ENCODE measurements at places on chromosomes 7 and 10. TPM values are rescaled to one million over a fixed set of nuclear protein-coding genes. Genes with fewer than 3 reads are reported as not detected.
A peak's percentile ranks its signal among the peaks of the same experiment; 100 is the strongest.

DNA sequence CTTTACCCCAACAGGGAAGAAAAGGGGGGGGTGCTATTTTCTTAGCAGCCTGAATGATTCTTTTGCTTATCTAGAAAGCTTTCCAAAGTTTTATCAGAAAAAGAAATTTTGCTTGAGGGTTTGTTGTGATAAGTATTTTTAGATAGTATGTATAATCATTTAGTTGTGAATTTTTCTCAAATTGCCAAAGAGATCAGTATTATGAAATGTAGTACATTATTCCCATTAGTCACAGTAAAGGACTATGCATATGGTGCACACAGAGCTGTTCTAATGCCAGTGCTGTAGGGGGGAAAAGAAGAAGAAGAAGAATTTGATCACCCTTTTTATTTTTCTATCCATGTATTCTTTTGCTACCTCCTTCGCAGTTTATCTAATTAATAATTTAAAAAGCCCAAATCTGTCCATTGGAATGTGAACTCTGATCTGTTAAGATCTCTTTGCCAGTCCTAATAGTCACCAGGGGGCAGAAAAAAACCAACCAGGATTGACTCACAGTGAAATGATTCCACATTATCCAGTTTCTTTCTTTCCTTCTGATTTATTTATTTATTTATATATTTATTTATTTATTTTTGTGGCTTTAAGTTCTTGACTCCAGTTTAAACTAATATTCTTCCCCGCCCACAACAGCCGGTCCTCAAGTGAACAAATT lies 4.7 kb downstream of the RBM20 start:
- peak; percentile 42 for DNase-seq

DNA sequence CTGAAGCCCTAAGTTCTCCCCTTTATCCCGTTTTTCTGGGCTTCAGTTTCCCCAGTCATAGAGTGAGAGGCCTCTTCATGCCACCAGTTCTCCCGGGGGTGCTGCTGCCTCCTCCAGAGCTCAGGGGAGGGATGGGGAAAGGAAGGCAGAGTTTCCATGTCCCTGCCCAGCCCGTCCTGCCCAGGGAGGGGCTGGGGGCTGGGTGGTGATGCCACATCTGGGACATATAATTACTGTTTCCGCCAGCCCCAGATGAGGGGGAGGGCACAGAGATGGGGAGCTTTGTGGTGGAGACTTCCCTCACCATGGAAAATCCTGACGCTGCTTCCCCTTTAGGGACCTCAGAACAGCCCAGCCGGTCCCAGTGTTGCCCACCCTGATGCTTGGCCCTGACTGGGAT lies 4.1 kb downstream of the AQP1 start:
- DNase-seq: peak; percentile 69

Gene ZNF365
- total RNA-seq: 4.8 TPM

- DNase-seq: peak; percentile 48
Measured at GRCh38 chr10:134247-135131, 766 bp upstream of the ZMYND11 start.

Gene IL6
- total RNA-seq: 14.3 TPM

DNA sequence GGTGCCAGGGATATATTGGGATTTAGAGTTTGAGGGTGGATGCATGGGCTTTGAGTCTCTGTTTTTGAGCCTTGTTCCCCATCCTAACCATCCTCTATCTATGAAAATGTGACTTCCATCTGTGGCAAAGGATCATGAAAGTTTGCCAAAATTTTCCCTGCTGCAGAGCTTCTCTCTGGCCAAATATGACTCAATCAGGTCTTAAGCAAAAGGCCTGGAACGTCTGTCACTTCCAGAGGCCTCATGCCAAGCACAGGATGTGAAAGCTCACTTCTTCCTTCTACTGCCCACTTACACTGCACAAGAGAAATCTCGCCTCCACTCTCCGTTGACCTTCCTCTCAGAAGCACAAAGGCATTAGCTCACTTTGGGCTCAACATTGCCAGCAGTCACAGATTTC lies 696.9 kb upstream of the NRP1 start:
- peak; percentile 93 for DNase-seq

Gene CYP3A7
- not detected for total RNA-seq

GRCh38 chr7:22872096-22872807 lies 49.6 kb upstream of the TOMM7 start:
- no peak for DNase-seq

DNA sequence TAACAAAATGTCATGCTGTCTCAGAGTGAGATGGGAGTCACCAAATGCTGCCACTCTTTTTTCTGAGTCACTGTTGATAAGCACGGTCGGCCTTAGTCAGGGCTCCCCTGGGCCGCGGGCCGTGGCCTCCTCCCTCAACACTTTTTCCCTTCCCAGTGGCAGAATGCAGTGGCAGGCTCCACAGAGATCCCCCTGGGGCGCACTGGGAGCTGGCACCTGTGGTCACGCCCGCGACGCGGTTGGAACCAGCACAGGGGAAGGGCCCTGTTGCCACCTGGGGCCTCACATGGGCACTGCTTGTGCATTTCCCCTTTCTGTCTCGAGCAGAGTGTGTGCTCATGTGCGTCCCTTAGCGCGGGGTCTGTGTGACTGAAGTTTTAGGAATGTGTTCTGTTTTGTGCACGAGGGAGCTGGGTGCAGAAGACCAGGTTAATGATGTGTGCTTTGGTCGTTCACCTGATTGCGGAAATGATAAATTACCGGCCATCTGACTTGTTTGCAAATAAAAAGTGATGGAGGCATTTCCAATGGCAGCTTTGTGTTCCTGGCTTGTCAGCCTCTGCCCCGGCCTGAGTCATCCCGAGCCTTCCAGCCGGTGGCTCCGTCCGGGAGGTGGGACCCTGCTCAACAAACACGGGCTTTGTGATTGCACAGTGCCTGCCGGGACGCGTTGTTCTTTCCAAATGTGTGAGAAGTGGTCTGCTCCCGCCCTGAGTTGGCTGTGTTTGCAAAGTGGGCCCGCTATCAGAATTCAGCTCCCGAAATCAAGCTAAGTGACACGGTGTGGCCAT lies 100.7 kb downstream of the NKX6-2 start:
- DNase-seq: peak; percentile 70

DNA sequence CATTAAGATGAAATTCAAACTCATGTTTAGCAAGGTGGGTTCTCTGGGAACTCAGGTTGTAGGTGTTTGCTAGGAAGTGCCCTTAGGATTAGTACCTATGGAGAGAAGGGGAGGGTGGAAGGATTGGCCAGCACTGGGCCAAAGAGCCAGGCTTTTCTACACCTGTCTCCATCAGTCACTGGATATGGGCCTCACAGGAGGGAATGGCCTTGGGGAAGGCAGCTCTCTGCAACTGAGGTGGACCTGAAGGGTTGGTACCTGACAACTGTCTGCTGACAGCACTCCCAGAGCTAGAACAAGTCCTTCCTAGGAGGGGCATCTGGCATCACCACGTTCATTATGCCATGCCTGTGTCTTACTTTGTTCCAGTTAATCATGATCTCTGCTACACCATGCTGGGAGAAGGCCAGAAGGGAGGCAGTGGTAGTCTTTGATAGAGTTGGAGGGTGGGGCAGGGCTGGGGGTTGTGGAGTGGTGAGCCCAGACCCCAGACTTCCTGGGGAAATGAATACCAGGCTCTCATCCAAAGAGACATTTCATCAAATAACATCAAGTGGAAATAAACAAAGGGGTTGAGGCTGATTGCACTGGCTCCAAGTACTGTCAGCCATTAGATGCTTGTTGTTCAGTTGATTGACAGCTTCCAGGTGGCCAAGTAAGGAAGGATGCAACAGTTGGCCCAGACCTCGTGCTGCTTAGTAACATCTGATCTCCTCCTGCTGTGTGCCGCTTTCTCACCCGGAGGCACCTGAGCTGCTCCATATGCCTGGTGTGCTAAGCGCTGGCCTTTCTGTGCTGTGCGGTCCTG lies 70.6 kb upstream of the PIK3CG start:
- no peak for DNase-seq

DNA sequence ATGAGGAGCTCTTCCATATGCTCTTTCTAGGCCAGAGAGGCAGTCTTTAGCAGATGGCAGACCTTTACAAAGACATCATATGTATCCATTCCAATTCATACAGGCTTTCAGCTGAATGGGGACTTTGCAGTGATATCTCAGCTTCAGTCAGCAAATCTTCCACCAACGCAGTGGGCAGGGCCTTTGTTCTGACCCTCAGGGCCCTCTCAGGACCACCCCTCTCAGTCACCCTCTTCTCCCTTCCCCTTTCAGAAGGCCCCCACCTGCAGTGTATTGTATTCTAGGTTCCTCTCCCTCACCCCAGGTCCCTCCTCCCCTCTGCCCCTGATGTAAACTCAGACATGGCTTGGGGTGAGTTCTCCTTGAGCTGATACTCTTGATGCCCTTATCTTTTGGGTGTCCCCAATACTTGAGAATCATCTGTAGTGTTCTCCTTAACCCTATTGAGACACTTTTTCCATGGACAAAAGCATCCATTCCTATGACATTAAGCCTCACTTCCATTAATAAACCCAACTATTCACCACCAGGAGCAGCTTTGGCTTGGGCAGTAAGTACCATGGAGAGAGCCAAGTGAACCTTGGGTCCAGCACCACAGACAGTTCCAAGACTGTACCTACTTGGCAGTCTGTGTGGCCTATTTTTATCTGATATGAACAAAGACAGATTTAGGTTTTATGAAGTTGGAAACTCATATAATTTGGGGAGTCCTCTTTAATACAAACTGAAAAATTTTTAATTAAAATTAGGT lies 62.7 kb downstream of the ADCYAP1R1 start:
- peak; percentile 56 for DNase-seq

GRCh38 chr10:102608487-102608886 lies 35.8 kb upstream of the TRIM8 start:
- no peak for DNase-seq

- DNase-seq: no peak
Measured at GRCh38 chr7:79244482-79244881, 209.0 kb downstream of the MAGI2 start.
